GM19239 (cell line): ENCODE measurements at places on chromosomes 16 and 17.

- DNase-seq, result no peak
Measured at GRCh38 chr17:34883106-34884000, 77.9 kb downstream of the CCT6B start.

DNA sequence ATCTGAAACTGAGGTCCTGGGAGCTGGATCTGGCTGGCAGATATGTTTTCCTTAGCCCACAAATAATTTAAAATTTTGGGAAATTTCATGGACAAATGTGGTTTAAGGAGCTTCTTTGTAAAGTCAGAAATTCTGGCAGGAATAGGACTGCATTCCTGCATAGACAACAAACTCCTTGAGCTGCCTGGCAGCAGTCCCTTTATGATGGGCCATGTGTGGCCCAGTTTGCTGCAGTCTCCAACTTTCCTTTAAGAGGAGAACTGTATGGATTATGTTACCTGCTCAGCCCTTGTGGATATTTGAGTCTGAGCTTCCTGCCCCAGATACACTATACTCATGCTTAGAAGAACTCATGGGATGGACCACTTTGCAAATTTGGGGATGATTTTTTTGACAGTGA is 48.5 kb upstream of the HS3ST2 start:
- DNase-seq, result no peak

GRCh38 chr16:19281246-19281645 is 4.3 kb upstream of the CLEC19A start:
- no peak for DNase-seq

DNA sequence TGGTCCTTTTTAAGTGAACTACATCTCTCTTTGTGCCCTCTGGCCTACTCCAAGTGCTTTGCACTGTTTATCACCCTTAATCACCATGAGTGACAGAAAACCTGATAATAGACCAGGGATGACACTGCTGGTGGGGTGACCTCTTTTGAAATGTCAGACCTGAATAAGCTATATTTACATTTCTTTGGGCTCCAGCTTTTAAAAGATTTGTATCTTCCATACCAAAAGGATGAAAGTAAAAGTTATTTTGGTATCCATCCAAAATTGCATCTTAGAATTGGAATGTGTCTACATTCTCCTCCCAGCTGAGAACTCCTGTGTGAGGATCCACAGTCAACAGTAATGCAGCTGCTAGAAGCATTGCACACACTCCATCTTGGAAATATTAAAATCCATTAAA is 370.0 kb downstream of the CDH11 start:
- DNase-seq, result no peak

DNA sequence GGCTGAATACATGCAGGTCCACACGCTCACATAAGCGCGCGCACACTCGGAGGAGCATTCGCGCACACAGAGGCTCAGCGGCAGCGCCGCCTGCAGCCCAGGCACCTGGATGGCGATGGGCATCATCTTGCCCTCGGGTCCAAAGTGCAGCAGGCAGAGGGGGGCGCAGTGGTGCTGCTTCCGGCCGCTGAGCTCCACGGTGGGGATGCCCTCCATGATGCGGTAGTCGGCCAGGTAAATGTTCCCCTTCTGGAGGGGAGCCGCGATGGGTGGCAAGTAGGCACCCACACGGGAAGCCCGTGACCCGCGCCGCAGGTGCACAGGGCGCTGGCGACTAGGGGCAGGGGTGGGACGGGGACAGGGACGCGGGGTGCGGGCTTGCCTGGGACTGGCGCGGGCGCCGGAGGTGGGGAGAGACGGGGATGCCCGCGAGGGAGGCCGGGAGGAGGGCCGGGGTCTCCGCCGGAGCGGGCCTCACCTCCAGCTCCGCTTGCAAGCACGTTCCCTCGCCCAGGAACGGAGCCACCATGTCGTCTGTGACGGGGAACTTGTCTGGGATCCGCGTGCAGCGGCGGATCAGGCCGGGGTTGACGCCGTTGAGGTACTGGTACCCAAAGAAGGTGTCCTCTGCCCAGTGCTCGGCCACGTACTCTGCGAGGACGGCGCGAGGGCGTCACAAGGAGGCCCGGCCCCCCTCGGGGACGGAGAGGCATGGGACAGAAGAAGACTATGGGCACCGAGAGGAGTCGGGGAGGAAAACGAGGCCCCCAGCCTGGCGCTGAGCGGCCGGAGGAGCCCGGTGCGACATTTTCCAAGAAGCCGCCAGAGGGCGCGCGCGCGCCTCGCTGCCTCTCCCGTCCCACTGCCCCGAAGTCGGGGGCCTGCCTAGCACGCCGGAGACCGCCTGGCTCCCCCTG is 8.0 kb downstream of the ALOX12B start:
- DNase-seq, result peak; percentile 95

GRCh38 chr17:73613271-73614233 is 30.7 kb downstream of the SDK2 start:
- no peak for DNase-seq

DNA sequence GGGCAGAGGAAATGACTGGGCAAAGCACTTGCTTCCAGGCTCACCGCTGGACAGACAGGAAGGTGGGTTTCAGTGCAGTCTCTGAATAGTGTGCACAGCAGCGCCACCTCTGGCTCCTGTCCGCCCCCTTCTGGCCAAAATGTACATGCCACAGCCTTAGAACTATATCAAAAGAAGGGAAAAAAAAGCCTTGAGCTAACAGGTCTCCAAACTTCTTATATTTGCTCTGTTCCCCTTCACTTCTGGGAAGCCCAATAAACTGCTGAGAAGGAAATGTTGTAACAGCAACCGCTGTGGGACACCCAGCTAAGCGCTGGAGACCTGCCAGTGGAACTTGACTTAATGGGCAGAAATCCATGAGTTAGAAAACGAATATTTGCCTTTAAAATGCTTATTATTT is 17.5 kb downstream of the COG7 start:
- peak; percentile 47 for DNase-seq

DNA sequence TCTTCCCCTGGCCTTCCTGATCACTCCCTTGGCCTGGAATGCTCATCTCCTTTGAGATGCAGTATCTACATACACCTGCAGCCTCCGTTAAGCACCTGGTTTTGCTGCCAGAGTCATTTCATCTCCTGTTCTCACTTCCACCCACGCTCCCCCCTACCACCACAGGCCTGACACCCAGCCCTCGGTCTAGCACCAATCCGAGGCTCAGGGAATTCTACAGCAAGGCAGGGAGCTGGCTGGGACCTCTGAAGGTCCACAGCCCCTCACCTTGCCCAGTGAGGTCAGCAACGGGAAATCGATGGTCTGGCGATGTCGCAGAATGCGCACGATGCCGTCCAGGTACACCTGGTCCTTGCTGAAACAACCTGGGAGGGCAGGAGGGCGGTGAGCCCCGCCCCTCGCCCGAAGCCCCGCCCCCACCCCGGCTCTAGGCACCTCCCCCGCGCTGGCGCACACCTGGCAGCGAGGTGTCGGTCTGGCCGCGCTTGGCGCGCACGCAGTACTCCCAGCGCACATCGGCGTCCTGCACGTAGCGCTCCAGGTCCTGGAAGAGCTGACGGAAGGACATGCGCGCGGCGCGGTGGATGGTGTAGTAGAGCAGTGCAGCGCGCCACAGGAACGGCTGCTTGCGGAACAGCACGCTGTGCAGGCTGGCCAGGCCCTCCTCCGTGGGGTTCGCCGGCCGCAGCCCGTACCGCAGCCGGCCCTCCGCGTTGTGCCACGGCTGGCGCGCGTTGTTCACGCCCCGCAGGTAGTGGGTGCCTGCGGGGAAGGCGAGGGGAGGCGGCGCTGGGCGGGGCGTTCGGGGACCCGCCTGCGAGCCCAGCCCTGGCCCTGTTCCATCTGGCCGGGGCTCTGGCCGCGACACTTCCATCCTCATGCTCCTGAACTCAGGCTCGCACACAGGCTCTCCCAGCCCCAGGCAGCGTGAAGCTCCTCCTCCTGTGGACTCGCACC is 5.7 kb downstream of the MATCAP1 start:
- DNase-seq, result no peak

GRCh38 chr17:81498953-81499600 is 13.5 kb downstream of the ACTG1 start:
- no peak for DNase-seq

DNA sequence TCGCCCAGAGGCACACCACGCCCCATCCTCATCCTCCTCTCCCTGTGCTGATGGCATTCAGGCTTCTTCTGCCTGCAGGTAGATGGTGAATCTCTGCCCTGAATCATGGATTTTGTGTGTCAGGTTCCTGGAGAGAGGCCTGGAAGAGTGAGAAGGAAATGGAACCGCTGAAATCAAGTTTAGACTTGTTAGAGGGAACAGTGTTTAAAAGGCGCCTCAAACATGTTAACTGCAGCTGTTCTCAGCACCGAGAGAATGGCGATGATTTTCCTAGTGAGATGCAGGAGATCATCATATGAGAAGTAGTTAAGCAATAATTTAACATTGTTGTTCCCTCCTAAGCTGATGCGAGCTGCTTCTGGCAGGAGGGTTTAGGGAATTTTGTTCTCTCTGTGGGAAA is 744.4 kb upstream of the EEF2KMT start:
- DNase-seq, result no peak

DNA sequence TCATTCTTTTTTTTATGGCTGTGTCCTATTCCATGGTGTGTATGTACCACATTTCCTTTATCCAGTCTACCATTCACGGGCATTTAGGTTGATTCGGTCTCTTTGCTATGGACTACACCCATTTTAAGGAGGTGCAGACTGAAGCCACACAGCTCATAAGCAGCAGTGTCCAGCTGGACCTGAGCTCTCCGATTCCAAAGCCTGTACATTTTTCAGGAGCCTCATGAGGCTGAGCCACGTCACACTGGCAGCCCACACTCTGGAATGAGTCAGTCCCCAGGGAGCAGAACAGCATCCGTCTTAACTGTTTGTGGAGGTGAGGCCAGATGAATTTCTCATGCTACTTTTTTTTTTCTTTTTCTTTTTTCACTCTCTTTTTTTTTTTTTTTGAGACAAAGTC is 116.1 kb downstream of the C16orf95 start:
- no peak for DNase-seq

DNA sequence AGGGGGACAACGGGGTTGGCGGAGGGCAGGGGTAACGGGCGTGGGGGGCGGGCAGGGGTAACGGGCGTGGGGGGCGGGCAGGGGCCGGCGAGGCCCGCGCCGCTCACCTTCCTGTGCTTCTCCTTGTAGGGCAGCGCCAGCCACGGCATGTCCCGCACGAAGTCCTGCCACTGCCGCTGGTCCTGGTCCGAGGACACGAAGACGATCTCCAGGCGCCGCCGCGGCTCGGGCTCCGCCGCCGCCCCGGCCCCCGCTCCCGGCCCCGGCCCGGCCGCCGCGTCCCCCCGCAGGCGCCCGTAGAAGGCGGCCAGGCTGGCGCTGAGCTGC is 401 bp downstream of the NXN start:
- DNase-seq, result no peak

DNA sequence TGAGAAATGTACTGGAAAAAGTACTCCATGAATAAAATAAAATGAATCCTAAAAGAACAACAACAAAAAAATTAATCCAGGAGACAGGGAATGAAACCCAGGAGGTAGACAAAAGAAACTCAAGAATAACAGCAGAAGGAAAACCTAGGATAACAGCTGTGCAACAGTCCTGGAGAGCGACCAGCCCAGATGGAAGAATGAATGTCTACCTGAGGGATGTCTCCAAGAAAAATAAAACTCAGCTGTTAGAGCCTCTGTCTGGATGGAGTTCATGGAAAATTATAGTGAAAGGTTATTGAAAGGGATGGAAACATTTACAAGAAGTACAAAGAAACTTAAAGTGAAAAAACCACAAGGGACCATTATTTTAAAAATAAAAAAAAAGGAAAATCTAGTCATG is 135.8 kb upstream of the CA10 start:
- DNase-seq, result no peak

GRCh38 chr17:16534236-16534635 is 34.8 kb downstream of the ZNF287 start:
- DNase-seq, result no peak

DNA sequence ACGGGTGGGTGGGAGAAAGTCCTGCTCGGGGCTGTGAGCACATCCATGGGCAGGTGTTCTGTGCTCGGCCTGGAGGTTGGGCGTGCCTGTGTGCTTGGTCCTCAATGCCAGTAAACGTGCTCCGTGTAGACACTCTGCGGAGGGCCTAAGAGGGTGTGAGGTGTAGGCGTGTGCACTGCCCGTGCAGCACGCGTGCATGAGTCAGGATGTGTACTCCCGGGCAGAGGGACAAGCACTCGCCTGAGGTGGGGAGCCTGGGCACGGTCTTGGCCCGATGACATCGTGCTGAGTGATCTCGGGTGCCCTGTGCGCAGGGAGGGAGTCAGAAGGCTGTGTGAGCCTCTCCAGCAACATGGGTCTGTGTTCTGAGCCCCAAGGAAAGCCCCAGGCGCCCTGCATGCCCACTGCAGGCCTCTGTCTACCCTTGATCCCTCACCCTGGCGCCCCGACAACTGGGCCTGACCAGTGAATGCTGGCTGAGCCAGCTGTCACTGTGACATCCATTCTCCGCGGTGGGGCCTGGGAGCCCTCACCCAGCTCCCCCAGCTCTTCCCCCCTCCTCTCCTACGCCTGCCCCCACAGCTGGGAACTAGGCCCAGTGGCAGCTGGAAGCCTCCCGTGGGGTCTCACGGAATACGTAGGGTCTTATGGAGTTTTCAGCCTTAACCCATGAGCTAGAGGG is 23.5 kb upstream of the NXPH3 start:
- DNase-seq, result no peak

- DNase-seq, result no peak
Measured at GRCh38 chr17:27430882-27431491, 25.3 kb upstream of the KSR1 start.

DNA sequence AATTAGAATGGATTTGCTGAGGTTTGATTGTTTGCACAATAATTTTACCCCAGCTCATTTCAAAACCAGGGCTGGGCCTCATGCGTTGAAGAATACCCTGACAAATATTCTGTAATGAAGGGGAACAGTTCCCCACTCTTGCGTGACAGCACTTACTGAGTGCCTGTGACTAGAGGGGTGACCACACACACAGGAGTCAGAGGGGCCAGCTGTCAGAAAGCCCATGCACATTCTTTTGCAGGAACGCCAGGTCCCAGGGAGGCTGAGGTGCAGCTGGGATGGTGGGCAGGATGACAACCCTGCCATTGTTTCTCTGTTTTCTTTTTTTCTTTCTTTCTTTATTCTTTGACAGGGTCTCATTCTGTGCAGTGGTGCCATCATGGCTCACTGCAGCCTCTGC is 44.6 kb downstream of the SMPD3 start:
- DNase-seq, result no peak

DNA sequence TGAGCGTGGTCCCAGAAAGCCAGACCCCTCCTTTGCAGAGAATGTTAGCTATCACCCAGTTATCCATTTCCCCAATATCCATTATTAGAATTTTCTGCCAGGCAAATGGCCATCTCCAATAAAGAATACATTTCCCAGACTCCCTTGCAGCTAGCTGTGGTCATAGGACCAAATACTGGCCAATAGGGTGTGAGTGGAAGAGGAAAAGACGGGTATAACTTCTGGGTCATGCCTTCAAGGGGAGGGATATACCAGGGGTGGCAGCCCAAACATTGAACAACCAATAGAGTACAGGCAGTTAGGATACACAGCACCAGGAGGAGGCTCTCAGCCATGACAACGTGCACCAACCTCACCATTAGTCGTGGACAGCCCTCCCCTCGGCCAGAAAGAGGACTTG is 26.1 kb upstream of the FOXF1 start:
- no peak for DNase-seq

DNA sequence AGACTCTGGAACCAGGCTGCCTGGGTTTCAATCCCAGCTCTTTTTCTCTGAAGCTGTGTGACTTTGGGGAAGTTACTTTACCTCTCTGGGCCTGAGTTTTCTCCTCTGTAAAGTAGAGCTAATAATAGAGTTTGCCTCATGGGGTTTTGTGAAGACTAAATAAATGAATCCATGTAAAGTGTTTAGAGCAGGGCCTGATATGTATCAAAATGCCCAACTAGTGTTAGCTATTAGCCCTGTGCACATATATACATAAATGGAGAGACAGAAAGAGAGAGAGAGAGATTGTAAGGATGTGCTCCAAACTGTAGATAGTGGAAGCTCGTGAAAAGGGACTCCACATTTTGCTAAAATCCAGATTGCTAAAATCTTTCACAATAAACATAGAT is 44.8 kb upstream of the HAPSTR1 start:
- DNase-seq, result no peak
